ENCODE measurements at places on chromosomes 5 and 9.

- peaks cover 2% of the 10 kb centered on the region for H3K27me3 ChIP-seq
- peaks cover 2% of the 10 kb centered on the region for H3K36me3 ChIP-seq
- peaks cover 25% of the 10 kb centered on the region for H3K4me1 ChIP-seq
- H3K4me3 ChIP-seq, result peak overlapping the region; percentile 99
- no peak for DNase-seq
These were observed 5.3 kb upstream of the TRIM41 start for GRCh38 chr5:181217803-181218062.

- peaks cover 9% of the 10 kb centered on the region for H3K36me3 ChIP-seq
- no peak overlapping the region for H3K4me3 ChIP-seq
- H3K27ac ChIP-seq, result no peak overlapping the region
- peaks cover 16% of the 10 kb centered on the region for H3K4me1 ChIP-seq
- H3K27me3 ChIP-seq, result no peaks in the 10 kb centered on the region
- peak; percentile 32 for DNase-seq
These were observed 37.4 kb downstream of the CPEB4 start for GRCh38 chr5:173925449-173926071.

- H3K27ac ChIP-seq, result no peak overlapping the region
- no peaks in the 10 kb centered on the region for H3K27me3 ChIP-seq
- H3K4me3 ChIP-seq, result no peak overlapping the region
- H3K4me1 ChIP-seq, result no peaks in the 10 kb centered on the region
These were observed 29.1 kb upstream of the BNC2 start for GRCh38 chr9:16899606-16900005.

GRCh38 chr5:172722327-172722815 is 48.6 kb downstream of the DUSP1 start:
- no peak overlapping the region for H3K27ac ChIP-seq
- no peaks in the 10 kb centered on the region for H3K4me1 ChIP-seq
- peaks cover 4% of the 10 kb centered on the region for H3K27me3 ChIP-seq
- no peak overlapping the region for H3K4me3 ChIP-seq
- H3K36me3 ChIP-seq, result no peaks in the 10 kb centered on the region

GRCh38 chr9:9625248-9625647 is 987.6 kb downstream of the PTPRD start:
- no peak for DNase-seq
- no peaks in the 10 kb centered on the region for H3K36me3 ChIP-seq
- no peaks in the 10 kb centered on the region for H3K27me3 ChIP-seq

- no peaks in the 10 kb centered on the region for H3K36me3 ChIP-seq
- peaks cover 39% of the 10 kb centered on the region for H3K4me1 ChIP-seq
- no peak overlapping the region for H3K4me3 ChIP-seq
- no peak for DNase-seq
- H3K27me3 ChIP-seq, result no peaks in the 10 kb centered on the region
- no peak overlapping the region for H3K27ac ChIP-seq
These were observed 4.7 kb downstream of the BRD3 start for GRCh38 chr9:134063088-134063570.

DNA sequence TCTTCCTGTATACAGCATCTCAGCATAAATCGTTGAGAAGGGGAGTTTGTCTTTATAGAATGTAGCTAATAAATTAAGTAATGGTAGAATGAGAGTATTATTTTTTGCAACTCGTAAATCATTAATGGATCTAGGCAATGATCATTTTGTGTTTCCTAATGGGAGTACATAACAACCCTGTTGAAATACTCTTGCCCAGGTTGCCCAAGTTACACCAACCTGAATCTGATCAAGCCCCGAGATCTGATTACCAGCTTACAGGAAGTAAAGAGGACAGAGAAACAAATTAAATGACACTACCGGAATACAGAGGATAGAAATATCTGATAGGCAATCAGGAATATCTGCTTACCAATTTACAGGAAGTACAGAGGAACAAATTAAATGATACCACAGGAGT is 107.3 kb downstream of the AOPEP start:
- H3K4me3 ChIP-seq, result no peak overlapping the region
- DNase-seq, result no peak
- peak overlapping the region; percentile 62 for H3K27ac ChIP-seq
- H3K36me3 ChIP-seq, result peaks cover 21% of the 10 kb centered on the region

DNA sequence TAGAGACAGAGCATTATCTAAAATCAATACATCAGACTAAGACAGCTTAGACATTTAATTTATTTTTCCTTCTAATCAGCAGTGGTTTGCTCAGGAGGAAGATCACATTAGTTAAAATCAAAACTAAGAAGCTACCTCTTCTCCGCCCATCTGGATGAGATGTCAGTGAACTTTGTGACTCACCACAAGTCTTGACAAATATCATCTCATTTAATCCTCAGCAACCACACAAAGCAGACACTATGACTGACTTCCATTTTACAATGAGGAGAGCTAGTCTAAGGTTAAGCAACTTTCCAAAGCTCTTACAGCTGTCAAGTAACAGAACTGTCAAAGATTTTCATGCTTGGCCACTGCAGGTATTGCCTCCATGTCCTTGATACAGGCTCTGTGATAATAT is 289.5 kb downstream of the DEPDC1B start:
- peaks cover 5% of the 10 kb centered on the region for H3K36me3 ChIP-seq
- no peak for DNase-seq
- H3K4me3 ChIP-seq, result no peak overlapping the region
- no peak overlapping the region for H3K27ac ChIP-seq

DNA sequence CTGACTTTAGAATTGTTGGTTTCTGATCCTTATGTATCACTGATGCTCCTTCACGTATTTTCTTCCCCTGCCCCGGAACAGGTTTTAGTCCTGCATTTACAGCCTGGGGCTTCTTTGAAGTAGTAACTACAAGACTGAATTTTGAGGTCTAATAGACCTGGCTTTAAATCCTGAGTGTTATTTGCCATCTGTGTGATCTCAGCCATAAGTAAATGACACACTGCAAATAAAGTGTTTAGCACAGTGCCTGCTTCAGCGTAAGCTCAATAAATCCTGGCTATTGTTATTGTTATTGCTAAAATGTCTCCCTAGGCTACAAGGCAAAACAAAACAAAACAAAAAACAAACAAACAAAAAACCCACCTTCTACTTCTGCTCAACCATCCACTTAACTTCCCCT is 15.6 kb upstream of the LHX6 start:
- H3K4me3 ChIP-seq, result no peak overlapping the region
- peaks cover 40% of the 10 kb centered on the region for H3K36me3 ChIP-seq
- peak overlapping the region; percentile 4 for H3K27ac ChIP-seq
- DNase-seq, result no peak
- no peaks in the 10 kb centered on the region for H3K27me3 ChIP-seq
- H3K4me1 ChIP-seq, result no peaks in the 10 kb centered on the region

- H3K36me3 ChIP-seq, result no peaks in the 10 kb centered on the region
- DNase-seq, result no peak
These were observed 4.3 kb downstream of the CACNA1B start for GRCh38 chr9:137881591-137882505.

DNA sequence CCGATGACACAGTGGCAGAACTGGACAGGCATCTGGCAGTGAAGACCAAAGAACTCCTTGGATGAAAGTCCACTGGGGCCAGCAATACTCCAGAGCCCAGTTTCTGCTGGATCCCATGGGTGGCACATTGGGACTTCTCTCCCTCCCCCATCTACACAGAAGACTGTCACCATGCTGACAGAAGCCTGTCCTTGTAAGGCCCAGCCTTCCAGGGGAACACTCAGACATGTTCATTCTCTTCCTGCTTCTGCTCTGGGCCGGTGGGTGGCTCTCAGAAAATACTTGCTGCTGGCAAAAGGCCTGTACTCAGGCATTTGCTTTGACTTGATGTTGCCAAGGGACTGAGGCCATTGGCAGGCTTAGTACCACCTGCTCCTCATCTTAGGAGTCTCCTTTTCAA is 48.3 kb upstream of the PTGS1 start:
- H3K4me1 ChIP-seq, result peaks cover 4% of the 10 kb centered on the region
- no peak overlapping the region for H3K4me3 ChIP-seq

DNA sequence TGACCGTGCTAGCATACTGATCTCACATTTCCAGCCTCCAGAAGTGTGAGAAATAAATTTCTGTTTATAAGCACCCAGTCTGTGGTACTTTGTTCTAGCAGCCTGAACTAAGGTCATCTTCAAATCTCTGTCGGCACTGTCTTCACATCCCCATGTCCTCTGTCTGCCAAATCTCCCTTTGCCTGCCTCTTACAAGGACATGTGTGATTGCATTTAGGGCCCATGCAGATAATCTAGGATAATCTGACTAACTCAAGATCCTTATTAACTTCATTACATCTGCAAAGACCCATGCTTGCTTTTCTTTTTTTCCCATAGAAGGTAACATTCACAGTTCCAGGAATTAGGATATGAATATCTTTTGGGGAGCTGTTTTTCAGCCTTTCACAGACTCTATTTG is 132.7 kb downstream of the AOPEP start:
- H3K27ac ChIP-seq, result peak overlapping the region; percentile 93
- no peak for DNase-seq
- H3K4me3 ChIP-seq, result no peak overlapping the region
- peaks cover 14% of the 10 kb centered on the region for H3K36me3 ChIP-seq
- peaks cover 36% of the 10 kb centered on the region for H3K4me1 ChIP-seq
- no peaks in the 10 kb centered on the region for H3K27me3 ChIP-seq

DNA sequence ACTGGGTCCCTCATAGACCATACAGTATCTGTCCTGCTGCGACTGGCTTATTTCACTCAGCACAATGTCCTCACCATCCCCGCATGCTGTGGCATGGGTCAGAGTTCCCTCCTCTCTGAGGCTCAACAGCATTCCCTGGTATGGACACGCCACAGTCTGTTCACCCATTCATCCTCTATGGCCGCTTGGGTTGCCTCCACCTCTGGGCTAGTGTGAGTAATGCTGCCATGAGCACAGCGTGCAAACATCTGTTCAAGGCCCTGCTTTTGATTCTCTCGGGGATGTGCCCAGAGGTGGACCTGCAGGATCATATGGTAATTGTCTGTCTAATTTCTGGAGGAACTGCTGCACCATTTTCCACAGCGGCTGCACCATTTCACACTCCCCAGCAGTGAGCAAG is 5.5 kb upstream of the FBP2 start:
- peaks cover 6% of the 10 kb centered on the region for H3K4me1 ChIP-seq
- H3K4me3 ChIP-seq, result no peak overlapping the region
- no peak for DNase-seq
- H3K36me3 ChIP-seq, result no peaks in the 10 kb centered on the region

- no peak for DNase-seq
- H3K4me1 ChIP-seq, result no peaks in the 10 kb centered on the region
- peaks cover 6% of the 10 kb centered on the region for H3K36me3 ChIP-seq
- H3K4me3 ChIP-seq, result no peak overlapping the region
- no peak overlapping the region for H3K27ac ChIP-seq
These were observed 106.9 kb downstream of the C9orf50 start for GRCh38 chr9:129513856-129514496.

GRCh38 chr9:112286926-112287325 is 46.5 kb downstream of the PTBP3 start:
- H3K27me3 ChIP-seq, result no peaks in the 10 kb centered on the region
- peak overlapping the region; percentile 55 for H3K27ac ChIP-seq
- H3K36me3 ChIP-seq, result peaks cover 57% of the 10 kb centered on the region
- no peak overlapping the region for H3K4me3 ChIP-seq
- no peak for DNase-seq

GRCh38 chr9:134283692-134284265 is 42.5 kb upstream of the RXRA start:
- no peak overlapping the region for H3K4me3 ChIP-seq
- H3K36me3 ChIP-seq, result no peaks in the 10 kb centered on the region
- peaks cover 9% of the 10 kb centered on the region for H3K4me1 ChIP-seq
- no peak overlapping the region for H3K27ac ChIP-seq
- H3K27me3 ChIP-seq, result peaks cover 16% of the 10 kb centered on the region

DNA sequence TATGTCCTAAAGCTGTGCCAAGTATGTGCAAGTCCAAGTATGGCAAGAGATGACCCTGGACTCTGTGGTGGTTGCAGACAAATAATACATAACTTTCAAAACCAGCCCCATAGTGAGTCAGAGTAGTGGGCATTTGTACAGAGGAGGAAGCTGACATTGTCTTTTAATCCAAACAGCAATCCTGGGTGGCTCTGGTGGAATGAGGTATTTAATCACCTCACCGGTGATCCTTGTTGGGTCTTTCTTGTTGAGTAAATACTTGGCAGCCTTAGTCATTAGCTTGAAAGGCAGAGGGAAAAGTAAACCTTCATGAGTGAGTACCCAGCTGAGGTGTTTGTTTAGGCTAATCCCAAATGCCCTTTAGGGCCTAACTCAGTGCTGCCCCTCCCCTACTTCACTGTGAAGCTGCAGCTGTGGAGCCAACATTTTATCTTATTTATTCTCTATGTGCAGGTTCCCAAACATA is 148.7 kb upstream of the SLC12A2 start:
- H3K27me3 ChIP-seq, result no peaks in the 10 kb centered on the region
- no peaks in the 10 kb centered on the region for H3K4me1 ChIP-seq
- no peak for DNase-seq
- no peaks in the 10 kb centered on the region for H3K36me3 ChIP-seq
- no peak overlapping the region for H3K4me3 ChIP-seq

- no peak for DNase-seq
- no peaks in the 10 kb centered on the region for H3K27me3 ChIP-seq
- peaks cover 14% of the 10 kb centered on the region for H3K4me1 ChIP-seq
- no peak overlapping the region for H3K4me3 ChIP-seq
- H3K27ac ChIP-seq, result no peak overlapping the region
- H3K36me3 ChIP-seq, result no peaks in the 10 kb centered on the region
These were observed 4.2 kb upstream of the ZNF346 start for GRCh38 chr5:177018341-177018740.

DNA sequence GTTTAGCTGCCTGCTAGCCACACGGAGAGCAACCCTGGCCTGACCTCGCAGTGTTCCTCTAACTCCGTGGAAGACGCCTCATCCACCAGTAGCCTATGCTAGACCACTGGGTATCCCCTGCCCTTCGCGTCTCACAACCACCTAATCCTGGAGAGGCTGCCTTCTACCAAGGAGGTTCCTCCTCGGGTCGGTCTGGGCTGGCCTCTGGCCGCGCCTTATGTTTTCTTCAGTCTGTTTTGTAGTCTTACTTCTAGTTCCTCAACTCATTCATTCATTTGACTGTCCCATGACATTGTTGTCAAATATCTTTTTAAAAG is 1.6 kb upstream of the TPM2 start:
- H3K27ac ChIP-seq, result peak overlapping the region; percentile 79
- H3K4me3 ChIP-seq, result peak overlapping the region; percentile 95
- H3K36me3 ChIP-seq, result no peaks in the 10 kb centered on the region
- peaks cover 7% of the 10 kb centered on the region for H3K4me1 ChIP-seq
- no peaks in the 10 kb centered on the region for H3K27me3 ChIP-seq

Data from memory B cell (primary cell).